ENCODE measurements at places on chromosomes 1 and 21.

DNA sequence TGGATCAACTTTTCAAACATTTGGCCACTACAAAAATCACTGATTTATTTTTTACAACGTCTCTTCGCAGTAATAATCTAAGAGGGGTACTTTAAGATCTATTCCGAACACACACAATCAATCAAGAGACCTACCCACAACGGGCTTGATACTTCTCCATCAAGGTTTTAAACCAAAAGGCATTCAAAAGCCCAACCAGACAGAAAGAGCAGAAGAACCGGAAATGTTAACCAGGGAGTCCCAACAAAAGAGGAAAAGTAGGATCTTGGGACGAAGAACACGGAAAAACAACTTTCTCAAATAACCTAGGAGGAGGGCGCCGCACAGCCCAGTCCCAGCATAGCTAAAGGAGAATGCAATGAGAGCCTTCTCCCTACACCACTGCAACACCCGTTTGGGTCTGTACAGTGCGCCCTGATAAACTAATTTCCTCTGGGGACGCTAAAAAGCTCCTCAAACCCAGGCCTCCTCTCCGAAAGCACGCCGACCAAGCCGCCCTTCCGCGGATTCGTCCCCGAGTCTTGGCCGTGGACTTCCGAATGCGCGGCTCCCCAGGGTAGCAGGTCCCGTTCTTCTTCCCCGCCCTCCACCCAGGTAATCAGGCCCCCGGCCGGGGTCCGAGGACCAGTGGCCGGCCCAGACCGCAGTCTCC lies 623 bp downstream of the RPL22 start:
- no peak for DNase-seq

DNA sequence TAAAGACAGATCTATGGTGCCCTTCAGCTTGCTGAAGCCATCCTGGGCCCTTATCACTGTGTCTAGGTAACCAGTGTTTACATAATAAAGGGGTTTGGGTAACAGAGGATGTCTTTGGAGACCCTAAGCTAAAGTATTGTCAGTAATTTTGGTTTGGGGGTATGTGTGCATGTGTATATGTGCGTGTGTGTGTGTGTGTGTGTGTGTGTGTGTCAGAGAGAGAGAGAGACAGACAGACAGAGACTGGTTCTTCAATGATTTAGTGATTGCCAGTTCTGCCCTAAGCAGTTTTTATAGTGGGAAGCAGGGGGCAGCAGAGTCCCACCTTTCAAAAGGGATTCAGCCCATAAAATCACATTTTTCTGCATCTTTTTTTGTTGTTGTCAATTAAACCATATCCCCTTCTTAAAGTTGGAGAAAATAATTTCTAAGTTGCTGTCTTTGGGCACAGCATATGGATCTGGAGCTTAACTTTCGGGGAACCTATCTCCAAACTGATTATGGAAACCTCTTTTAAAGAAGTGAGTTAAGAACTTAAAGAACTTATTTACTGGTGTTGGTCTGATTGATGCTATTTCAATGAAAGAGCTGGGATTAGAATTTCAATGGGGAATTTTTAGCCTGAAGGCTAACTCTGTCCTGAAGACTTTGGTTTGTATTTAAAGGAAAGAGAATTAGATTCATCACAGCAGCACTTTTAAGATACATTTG lies 51.1 kb downstream of the ZNF326 start:
- DNase-seq = no peak

DNA sequence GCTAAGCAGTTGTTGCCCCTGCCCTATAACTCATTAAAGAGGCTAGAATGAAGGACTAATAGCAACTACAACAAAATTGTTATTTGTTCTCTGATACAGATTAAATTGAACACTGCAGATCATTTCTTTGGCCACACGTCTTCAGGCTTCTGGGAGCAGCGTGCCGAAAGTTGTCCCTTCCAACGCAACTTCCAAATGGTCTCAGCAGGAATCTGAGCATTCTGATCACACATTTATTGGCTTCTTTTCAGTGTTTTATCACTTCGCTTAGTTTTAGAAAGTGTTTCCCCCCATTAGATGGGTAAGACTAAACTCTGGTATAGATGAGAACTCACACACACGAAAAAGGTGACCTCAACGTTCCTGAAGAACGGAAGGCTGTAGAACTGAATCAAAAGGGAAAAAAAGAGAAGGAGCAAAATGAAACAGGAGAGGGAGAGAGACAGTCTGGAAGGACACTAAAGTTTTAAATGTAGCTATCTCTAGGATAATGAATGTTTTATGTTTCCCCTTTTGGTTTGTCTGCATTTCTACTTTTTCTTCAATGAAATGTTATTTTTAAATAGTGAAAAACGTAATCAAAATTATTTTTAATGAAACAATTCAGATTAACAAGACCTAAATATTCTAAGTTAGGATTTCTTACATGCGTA lies 336.5 kb downstream of the RRAGC start:
- DNase-seq = no peak

GRCh38 chr1:27862671-27863537 lies 9.4 kb upstream of the THEMIS2 start:
- peak; percentile 69 for DNase-seq

DNA sequence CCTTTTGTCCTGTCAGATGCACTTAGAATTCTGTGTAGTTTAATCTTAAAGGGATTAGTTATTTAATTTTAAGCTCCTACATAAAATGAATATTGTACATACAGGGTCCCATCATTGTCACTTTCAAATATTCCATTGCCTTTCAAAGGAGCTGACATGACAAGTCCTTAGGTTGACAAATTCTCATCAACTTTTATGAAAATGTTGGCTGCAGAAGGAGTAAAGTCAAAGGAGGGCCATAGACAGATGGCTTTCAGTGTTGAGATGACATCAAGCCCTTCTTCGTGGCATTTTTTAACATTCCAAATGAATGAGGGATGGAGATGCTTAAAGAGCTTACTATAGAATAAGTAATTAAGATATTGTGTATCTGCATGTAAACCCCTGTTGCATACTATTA lies 15.4 kb downstream of the NFIA start:
- DNase-seq = no peak

DNA sequence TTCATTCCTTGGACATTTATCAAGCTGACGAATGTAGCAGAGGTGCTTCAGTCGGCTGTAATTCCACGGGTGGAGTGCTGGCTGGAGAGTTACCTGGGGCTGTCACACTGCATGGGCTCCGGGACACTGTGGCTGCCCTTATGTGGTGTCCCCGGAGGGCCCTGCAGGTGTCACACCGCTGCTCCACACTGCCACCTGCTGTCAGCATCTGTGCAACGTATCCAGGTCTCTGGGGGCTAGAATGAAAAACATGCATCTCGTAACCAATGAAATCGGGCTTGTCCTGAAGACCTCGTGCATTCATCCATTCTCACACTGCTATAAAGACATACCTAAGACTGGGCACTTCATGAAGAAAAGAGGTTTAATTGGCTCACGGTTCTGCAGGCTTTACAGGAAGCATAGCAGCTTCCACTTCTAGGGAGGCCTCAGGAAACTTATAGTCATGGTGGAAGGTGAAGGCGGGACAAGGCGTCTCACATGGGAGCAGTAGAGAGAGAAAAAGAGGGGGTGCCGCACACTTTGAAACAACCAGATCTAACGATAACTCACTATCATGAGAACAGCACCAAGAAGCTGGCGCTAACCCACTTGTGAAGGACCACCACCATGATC lies 46.7 kb upstream of the PCBP3 start:
- no peak for DNase-seq

DNA sequence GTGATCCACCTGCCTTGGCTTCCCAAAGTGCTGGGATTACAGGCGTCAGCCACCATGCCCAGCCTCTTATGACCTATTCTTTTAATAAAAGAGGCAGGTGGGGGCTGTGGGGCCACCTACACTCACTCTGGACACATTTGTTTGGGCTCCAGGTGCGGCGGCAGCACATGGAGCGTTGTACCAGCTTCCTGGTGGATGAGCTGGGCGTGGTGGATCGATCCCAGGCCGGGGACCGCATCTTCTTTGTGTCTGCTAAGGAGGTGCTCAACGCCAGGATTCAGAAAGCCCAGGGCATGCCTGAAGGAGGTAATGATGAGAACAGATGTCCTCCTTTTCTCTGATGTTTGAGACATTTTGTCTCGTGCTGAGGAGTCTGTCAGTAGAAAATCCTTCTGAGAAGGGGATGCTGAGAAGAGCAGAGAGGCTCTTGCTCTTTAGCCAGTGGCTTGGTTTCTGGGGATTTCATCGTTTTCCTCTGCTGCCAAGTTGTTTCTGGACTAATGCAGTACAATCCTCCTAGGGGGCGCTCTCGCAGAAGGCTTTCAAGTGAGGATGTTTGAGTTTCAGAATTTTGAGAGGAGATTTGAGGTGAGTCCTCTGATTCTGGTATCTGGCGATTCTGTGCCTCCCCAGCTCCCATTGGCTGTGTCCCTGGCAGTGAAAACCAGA lies 17.9 kb upstream of the MIIP start:
- peak; percentile 45 for DNase-seq

- DNase-seq = no peak
Measured at GRCh38 chr1:12778061-12778460, 4.5 kb downstream of the PRAMEF12 start.

- DNase-seq = peak; percentile 16
Measured at GRCh38 chr1:68103884-68104554, 53.6 kb upstream of the DIRAS3 start.

DNA sequence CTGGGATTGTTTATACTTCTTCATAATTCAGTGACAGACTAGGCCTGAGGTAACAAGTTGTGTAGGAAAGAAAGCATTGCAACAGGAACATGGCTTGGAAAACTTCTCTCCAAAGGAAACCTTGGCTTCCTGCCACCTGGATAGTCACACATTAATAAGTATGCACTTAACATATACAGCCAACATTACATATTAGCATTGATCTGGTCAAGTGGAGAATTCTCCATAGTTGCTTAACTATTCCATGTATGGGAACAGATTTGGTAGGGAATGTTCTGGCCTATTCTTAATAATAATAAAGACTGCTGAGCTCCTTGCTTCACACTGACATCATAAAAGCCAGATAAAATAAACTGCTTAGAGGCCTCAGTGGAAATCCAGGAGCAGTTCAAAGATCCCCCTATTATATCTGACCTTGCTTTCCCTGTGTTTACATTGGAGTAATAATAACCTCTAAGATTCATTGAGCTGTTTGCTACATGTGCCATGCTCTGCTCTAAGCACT lies 27.2 kb upstream of the NFIA start:
- no peak for DNase-seq

- no peak for DNase-seq
Measured at GRCh38 chr21:42320791-42321190, 5.6 kb upstream of the TFF3 start.

- DNase-seq = no peak
Measured at GRCh38 chr1:41741244-41741643, 177.5 kb downstream of the HIVEP3 start.

- DNase-seq = no peak
Measured at GRCh38 chr1:48207131-48207530, 15.4 kb upstream of the SLC5A9 start.

GRCh38 chr21:42983103-42983502 lies 8.7 kb downstream of the PKNOX1 start:
- no peak for DNase-seq

- DNase-seq = no peak
Measured at GRCh38 chr1:226972931-226973330, 32.8 kb downstream of the COQ8A start.

DNA sequence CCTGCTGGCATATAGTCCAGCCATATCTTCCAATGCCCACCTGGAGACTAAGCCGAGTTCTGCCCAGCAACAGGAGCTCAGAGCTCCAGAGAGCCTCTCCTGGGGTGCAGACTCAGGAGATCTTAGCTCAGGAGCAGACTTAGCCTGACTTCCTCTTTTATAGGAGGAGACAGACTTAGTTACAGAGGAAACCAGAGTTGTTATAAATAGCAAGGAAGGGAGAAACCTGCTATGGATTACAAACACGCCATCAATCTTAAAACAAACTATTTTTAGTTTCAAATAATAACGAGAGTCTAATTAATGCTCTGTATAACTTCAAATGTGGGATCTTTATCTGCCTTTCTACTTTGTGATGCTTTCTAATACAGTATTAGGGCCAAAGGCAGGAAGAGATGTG lies 3.3 kb upstream of the KIF21B start:
- DNase-seq = no peak

DNA sequence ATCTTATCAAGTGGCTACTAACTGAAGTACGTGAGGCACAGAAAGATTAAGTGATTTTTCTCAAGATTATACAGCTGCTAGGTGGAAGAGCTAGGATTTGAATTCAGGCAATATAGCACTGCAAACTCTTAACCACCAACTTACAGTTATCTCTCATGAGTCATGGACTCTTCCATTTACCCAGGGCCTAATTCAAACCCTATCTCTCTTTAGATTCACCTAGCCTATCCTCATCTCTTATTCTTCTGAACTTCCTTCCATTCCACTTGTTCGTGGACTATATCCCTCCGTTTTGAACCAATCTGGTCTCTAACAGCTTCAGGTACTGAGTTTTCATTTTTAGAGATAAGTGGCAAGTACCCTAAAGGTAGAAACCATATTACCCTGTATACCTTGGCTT lies 92.8 kb upstream of the DMRTA2 start:
- no peak for DNase-seq

DNA sequence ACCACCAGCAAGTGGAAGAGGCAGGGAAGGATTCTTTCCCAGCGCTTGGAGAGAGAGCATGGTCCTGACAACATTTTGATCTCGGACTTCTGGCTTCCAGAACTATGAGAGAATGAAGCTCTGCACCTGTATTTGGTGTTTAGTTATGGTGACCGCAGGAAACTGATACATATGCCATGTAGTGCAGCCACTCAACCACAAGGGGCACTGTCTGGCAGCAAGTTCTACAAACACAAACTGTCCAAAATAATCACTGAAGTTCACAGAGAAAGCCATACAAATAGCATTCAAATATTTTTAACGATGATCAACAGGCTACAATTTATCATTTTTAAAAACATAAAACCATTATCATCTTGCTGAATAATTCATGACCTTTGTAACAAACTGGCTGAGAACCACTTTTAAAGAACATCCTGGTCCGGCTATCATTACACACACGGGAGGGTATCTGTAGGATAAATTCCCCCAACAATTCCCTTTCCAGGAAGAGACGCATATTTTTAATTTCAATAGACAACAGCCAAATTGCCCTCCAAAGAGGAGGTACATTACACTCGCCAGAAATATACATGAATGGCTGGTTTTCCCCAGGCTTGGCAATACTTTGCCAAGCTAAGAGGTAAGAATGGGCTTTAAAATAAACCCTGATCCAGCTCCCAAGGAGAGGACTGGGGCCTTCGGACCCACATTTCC lies 9.2 kb upstream of the CBR3 start:
- DNase-seq = no peak

- DNase-seq = no peak
Measured at GRCh38 chr1:114369930-114370329, 141.1 kb downstream of the TRIM33 start.

GRCh38 chr1:220813013-220813412 lies 26.3 kb downstream of the MTARC1 start:
- DNase-seq = no peak

GRCh38 chr1:156233426-156234127 lies 8.4 kb upstream of the BGLAP start:
- DNase-seq = peak; percentile 76

DNA sequence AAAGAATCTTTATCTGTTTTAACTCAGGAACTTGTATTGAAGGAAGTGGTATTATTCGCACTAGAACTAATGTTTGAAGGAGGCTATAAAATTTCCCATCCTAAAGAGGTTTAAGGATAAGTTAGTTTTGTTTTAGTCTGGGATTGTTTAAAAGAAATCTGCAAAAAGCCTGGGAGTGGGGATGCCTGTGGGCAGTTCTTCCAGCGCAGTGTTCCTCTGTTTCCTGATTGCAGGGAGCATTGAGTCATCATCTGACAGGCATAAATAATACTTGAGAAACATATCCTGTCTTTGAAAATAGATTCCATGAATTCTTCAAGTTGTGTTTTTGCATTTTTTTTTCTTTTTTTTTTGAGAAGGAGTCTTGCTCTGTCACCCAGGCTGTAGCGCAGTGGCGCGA lies 350.8 kb upstream of the PTBP2 start:
- peak; percentile 93 for DNase-seq

Measured in fibroblast of skin of left quadriceps (primary cell).